ENCODE measurements at places on chromosomes 6 and 20.

DNA sequence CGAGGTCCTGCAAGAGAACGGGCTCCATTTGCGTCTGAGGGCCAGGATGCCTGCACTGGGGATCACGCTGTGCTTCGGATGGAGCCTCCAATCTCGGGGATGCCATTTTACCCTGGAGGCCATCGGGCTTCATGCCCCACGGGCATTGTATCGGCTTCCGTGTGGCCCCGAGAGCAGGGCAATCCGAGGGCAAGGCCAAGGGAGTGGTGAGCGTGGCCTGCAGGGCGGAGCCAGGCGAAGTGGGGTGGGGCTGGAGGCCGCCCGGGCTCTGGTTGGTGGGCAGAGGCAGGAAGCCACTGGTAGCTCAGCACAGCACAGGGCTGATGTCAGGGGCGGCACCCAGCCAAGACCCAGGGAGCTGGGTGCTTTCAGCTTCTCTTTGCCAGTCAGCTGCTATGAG, 57.5 kb upstream of the BHLHE23 start:
- DNase-seq = no peak

DNA sequence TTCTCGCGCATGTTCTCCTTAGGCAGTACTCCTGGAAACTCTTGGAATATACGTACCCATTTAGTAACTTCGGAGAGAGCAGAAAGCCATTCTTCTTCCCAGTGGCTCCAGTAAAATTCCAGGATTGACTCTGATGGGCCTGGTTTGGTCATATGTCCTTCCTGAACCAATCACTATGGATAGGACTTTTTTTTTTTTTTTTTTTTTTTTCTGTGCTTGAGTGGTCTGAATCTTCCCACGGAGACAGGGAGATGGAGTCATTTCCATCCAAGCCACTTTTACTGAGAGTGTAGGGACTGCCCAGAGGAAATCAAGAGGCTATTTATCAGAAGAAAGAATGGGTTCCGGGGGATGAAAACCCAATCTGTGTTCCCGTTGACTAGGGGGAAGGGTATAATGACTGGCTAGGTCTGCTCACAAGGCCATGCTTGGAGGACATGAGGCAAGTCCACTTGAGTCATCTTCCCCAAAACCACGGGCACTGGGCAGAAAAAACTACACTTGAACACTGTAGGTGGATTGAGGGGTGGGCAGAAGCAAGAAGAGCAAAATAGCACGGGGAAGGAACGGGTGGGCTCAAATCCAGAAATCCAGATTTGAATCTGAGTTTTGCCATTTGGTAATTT, 35.4 kb upstream of the MRPS18A start:
- no peak for DNase-seq

- DNase-seq = no peak
Measured at GRCh38 chr6:101454106-101454676, 60.7 kb downstream of the GRIK2 start.

DNA sequence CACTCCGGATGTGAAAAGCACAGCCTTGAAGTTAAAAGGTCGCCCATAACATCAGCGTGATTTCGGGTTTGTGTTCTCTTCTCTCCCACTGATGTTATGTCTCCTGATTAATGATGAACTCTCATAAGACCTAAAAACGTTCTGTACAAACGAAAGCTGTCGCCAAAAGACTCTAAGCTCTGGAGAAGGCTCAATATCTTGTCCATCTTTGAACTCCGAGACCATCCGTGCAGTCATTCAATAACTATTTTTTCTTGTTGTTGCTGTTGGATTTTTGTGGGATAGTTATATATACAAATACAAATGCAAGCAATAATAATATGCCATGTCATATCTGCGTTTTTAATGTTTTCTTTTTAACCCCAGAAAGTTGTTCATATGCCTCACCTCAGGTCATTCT, 291.8 kb upstream of the MARCKS start:
- DNase-seq = no peak

DNA sequence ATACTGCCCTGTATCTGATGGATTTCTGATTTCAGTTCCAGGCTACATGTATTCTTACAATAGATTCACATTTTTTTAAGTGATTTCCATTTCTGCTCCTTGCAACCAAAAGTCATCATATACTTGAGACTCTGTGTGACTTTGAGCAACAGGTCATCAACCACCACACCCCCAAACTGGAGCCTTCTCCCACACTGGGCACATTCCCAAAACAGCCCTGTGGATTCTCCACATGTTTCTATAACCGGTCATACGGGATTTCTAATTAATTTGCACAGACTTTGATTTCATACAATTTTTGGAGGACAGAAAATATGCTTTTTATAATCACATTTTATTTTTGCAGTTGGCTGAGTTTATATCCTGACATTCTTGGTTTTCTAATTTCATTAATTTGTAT, 317.2 kb upstream of the ID4 start:
- no peak for DNase-seq

DNA sequence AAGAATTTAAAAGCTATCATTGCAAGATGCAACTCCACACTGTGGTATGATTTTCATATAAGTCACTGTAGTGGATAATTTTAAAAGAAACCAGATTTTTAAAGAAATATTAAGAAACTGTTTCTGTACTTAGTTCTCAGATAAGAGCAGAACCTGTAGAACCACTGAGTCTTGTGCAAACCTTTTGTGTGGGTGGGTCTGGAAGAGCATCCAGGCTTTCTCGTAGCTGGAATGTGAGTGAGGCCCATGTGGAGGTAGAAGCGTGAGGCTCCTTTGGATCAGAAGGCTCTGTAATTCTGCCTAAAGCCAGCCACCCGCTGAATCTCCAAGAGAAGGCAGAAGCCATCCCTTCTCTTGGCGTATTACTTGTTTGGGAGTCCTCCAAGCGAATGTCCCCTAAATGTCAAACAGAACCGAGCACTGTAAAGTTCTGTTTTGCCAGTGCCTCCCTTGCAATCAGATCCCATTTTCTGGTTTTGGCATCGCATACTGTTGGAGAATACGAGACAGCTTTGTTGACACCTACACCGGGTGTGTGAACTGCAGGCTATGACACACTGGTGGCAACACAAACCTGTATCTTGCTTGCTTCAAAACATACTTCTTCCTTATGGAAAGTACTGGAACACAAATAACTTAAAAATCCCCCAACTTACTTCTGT, 188.7 kb downstream of the FOXC1 start:
- DNase-seq = no peak

DNA sequence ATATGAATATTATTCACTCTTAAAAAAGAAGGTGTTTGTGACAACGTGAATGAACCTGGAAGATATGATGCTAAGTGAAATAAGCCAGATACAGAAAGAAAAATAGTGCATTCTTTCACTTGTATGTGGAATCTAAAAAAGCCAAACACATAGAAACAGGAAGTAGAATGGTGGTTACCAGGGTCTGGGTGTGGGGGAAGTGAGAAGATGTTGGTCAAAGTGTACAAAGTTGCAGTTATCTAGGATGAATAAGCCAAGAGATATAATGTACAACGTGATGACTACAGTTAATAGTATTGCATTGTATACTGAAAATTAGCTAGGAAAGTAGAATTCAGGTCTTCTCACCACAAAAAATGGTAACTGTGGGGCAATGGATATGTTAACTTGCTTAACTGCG, 151.1 kb upstream of the HCRTR2 start:
- no peak for DNase-seq

GRCh38 chr20:44247586-44248409, 690 bp downstream of the GDAP1L1 start:
- peak; percentile 13 for DNase-seq

- DNase-seq = no peak
Measured at GRCh38 chr6:55812509-55812908, 62.9 kb downstream of the BMP5 start.

DNA sequence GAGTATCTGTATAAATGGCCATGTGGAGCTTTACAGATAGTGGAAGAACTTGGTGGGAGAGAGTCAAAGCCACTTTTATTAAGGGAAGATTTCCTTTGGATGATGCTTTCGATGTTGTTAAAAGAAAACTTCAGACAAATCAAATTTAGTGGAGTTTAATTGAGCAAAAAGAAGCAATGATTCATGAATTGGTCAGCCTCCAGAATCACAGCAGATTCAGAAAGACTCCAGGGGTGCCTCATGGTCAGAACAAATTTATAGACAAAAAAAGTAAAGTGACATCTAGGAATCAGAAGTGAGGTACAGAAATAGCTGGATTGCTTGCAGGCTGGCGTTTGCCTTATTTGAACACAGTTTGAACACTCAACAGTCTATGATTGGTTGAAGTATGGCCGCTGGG, 5.3 kb upstream of the CGA start:
- no peak for DNase-seq

DNA sequence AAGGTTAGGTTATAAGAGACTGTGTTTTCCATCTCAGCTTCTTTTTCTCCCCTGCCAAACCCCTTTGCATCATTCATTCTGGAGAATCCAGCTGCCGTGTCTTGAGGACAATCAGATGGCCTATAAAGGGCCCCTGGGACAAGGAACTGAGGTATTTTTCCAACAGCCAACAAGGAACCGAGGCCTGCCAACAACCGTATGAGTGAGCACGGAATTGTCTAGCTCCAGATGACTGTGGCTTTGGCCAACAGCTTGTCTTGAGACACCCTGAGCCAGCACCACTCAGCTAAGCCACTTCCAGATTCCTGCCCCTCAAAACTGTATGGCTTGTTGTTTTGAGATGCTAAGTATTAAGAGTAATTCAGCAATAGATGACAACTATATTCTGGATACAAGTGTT, 433.7 kb upstream of the HSF2 start:
- DNase-seq = no peak

DNA sequence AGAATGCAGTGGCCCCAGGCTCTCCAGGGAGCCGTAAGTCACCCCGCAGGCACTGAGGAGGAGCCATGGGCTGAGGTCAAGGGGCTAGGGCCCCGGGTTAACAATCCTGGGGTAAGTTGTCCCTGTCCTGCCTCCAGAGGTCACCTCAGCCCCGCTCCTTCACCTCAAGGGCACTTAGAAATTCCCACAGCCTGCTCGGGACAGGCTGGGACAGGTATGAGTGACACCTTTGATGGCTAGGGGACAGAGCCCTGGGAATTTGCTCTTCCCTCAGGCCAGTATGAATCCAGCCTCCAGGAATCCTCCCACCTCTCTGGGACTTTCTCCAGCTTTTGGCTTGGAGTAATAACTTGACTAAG, 3.5 kb upstream of the GRM4 start:
- DNase-seq = no peak

DNA sequence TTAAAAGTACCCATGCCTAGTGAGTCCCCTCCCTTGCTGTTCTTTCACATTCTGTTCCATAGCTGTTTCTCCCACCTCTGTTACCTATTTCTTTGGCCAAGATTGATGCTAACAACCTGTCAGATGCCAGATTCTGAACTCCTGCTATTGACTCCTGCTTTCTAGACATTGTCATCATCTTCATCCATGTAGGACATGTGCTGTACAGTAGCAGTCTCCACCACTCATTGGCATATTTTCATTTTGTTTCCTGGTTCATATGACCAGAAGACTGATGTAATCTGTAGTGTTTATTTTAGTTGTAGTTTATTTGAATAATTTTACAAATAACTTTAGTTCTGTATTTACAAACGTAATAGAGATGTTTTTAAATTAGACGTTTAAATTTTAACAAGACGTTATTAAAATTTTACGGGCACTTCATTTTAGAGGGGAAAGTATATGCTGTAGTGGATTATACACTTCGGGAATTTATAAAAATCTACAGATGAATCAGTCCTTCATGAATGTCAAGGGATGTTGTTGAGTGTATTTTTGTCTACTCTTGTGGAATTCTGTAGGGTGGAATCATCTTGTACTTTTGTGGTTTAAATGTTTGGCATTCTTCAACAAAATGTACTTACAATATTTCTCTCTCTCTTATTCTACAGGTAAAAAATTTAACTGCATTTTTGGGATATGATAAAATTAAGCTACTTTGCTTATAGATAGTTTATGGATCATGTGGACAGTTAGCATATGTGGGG, 34.1 kb downstream of the TRMT11 start:
- DNase-seq = no peak

DNA sequence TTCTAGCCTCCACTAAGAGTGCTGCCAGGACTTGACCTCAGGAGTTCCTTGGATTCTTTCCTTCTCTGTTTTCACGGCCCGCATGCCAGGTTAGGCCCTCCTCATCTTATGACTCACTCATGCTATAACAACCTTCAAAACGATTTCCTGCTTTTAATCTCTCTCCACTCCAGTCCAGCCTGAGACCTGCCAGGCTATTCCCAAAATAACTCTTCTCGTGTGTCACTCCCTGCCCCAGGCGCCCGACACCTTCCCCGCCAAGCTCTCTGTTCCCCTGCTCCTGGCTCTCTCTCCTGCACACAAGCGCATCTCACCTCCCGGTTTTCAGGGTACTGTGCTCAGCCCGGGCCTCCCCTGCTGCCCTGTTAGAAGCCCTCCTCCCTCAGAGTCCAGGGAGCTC, 64.1 kb upstream of the RPS6KA2 start:
- DNase-seq = no peak

- no peak for DNase-seq
Measured at GRCh38 chr20:50592282-50593004, 82.3 kb downstream of the PTPN1 start.

DNA sequence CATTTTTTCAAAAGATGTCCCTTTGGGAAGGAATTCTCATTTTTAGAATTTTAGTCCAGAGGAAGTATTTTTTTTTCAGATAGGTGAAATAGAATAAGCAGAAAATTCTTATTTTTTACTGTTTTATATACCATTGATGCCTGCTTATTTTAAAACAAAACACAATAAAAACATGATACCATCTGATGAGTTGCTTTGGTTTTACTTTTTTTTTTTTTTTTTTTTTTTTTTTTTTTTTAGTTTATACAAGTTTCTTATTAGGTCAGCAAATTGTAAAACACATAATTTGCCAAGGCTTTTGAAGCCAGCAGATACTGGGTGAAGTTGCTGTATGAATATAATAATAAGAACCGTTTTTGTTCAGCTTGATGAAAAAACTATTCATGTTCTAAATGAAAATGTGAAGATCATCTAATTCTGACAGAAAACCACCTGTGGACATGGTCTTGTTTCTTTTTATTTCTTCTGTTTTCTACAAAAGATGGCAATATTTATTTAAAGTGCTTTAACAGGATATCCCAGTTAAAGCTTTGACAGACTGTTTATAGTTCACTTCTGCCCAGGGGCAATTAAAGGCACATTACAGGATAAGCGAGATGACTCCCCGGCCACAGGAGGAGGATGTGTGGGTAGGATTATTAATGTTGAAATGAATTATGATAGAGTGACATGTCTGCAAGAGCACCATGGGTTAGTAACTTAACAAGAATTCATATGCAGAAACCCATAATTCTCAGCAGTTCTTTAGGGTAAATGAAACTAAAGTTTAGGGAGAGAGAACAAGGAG, 31.1 kb downstream of the MYB start:
- no peak for DNase-seq
